ENCODE measurements at places on chromosomes 6 and 20.

DNA sequence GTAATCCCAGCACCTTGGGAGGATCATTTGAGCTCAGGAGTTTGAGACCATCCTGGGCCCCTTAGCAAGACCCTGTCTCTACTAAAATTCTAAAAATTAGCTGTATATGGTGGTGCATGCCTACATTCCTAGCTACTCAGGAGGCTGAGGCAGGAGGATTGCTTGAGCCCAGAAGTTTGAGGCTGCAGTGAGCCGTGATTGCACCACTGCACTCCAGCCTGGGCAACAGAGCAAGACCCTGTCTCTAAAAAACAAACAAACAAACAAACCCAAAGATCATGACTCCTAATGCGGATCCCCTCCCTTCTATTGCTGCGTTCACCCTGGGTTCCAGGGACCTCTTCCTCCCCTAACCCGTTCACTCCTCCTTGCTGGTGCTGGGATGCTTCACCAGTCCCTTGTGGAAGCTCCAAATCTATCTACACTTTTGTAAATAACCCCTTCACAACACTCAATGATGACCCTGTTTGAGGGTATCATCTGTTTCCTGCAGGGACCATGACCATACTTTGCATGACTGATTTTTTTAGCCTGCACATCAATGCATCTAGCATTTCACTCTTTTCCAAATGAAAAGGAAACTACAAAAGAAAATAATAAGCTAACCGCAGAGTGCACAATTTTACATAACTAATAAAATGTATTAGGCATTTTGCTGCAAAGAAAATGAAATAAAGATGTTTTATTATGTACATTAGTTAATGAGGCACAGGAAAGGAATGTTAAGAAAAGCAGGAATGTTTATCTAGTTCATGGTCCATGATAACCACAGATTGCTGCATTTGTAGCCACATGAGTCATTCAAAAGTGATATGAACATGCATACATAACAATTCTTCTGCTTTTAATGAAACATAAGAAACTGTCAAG, 30.5 kb upstream of the IPCEF1 start:
- DNase-seq = peak; percentile 88

- peak; percentile 67 for DNase-seq
These were observed 12.4 kb upstream of the ZSCAN9 start for GRCh38 chr6:28212510-28213212.

GRCh38 chr6:313917-314316, 21.6 kb downstream of the DUSP22 start:
- no peak for DNase-seq

DNA sequence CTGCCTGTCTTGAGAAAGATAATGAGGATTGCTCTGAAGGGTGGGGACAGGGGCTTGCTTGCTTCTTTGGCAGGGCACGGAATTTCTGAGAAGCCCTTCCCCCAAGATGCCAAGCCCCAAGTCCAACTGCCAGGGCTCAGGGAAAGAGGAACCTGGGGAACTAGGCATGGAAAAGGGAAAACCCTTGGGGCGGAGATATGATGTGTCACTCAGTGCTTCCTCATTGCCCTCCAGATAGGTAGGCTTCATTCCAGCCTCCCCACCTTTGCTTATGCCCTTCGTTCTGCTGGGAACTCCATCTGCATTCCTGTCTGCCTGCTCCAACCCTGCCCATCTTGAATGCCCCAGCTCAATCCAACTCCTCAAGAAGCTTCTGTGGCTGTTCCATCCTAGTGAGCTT, 61.2 kb downstream of the VEGFA start:
- DNase-seq = no peak

DNA sequence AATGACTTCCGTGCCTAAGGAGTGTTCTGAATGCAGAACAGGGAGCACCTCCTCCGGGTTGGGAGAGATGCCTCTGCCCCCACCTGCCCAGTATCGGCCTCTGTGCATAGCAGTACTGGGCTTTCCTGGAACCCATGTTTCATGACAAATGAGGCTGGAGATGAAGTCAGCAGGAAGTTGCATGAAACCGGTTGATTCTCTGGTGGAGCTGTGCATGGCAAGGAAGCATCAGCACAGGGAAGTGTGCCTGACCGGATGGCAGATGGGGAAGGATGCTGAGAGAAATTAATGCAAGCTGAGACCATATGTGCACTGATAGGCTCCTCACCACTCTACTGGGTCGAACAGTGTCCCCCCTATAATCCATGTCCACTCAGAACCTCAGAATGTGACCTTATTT, 155.5 kb downstream of the CDH26 start:
- DNase-seq = no peak

DNA sequence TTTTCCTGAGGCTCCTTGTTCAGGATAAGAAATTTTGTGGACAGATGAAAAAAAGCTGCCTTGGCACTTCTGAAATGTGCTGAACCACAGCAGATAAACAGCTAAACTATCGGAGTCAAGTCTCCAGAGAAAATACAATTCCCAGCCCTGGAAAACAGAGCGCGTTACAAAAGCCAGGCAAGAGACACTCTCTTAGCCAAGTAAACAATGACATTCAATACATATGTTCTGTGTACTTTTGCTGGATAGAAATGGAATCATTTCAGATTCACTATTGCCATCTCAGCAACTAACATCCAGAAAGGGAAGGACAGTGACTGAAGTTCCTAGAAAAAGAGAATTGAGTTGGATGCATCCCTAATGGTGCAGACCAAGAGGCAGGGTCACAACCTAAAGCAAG, 196.8 kb upstream of the NRSN1 start:
- no peak for DNase-seq

DNA sequence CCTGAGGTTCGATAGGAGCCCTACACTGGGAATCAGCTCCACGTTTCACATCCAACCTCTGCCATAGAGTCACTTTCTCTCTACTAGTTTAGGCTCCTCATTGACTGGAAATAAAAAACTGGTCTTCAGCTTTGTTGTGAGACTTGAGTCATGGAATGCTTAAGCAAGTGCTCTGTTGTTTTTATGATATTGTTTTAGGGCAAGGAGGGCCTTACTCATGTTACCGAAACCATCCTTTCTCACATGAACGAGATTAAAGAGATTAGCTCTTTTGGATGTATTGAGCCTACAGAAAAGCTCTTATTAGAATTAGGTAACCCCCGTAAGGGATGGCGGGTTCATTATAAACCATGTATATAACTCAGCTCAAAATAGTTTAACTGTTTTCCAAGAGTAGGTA, 6.9 kb upstream of the MOCS1 start:
- DNase-seq = no peak

DNA sequence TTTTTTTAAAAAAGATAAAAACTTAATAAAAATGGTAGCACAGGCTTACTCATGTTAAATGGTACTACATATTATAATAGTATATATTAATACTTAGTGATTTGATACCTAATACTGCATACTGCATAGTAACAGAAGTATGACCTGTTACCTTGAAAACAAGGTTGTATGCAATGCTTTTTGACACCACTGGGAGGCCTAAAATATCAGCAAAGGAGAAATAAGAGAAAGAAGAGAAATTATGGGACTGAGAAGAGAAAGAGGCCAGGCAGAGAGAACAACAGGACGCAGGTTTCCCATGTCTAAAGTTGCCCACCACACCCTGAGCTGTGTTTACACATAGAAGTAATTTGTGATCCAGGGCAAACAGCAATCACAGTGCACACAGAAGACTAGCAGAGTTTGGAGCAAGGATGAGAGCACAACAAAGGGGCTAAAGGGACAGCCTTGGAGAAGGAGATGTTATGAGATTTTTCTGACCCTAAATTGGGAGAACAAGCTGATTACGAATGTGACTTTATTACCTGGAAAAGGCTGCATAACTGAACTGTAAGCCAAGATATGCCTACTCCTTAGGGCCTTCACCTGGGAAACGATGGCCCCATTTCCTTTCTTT, 73.2 kb downstream of the ROS1 start:
- DNase-seq = no peak

DNA sequence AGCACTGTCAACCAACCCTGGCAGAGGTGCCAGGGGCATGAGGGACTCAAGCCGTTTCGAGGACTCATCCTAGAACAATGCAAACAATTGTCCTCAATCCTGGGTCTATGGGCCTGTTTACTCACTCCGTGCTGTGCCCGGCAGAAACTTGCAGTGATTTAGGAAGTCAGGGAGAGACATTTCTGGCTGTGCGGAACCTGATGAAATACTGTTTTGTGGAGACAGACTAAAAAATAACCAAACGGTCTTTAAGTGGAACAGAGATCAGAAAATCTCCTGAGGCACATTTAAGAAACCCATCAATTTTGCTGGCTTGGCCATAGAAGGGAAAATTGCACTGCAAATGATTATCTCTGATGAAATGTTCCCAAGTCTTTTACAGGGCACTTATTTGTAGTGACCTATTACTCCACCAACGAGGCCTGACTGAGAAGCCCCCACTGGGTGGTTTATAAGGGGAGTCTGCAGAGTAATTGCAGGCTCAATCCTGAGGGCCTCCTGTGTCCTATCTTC, 79.8 kb upstream of the KCNK16 start:
- no peak for DNase-seq

- DNase-seq = no peak
These were observed 42.9 kb downstream of the TXLNB start for GRCh38 chr6:139248911-139249310.

- no peak for DNase-seq
These were observed 4.4 kb upstream of the RBM24 start for GRCh38 chr6:17276766-17277165.

DNA sequence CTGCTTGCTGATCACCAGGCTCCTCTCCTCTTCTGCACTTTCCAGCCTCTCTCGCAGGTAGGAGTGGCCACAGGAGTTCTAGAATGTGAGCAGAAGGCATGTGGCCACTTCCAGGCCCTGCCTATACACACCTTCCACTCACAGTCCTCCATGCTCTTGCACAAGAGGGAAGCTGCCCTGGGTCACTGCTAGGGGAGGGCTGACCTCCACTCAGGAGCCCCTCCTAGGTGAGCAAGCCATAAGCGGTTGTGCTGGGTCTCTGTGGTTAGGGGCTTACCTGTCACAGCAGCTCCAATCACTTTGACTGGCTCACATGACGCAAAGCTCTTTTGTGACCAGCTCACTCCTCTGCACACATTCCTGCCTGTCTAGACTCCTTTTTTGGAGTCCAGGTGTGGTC, 68.2 kb downstream of the TMEM242 start:
- no peak for DNase-seq

DNA sequence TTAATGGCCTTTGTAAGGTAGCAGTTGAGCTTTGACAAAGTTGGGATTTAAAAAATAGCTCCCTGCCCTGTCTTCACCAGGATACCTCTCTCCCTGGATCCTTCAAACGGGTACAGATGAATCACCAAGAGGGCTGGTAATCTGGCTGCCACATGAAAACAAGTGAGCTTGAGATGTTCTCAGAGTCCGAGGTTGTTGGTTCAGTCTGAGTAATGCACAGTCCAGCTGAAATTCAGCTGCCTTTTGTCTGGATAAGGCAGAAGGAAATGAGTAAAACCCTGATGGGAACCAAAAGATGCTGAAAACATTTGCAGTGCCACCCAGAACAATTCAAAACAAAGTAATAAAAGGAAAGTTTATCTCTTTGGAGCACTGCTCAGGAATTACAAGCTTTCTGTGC, 86.8 kb downstream of the GJA1 start:
- peak; percentile 92 for DNase-seq

DNA sequence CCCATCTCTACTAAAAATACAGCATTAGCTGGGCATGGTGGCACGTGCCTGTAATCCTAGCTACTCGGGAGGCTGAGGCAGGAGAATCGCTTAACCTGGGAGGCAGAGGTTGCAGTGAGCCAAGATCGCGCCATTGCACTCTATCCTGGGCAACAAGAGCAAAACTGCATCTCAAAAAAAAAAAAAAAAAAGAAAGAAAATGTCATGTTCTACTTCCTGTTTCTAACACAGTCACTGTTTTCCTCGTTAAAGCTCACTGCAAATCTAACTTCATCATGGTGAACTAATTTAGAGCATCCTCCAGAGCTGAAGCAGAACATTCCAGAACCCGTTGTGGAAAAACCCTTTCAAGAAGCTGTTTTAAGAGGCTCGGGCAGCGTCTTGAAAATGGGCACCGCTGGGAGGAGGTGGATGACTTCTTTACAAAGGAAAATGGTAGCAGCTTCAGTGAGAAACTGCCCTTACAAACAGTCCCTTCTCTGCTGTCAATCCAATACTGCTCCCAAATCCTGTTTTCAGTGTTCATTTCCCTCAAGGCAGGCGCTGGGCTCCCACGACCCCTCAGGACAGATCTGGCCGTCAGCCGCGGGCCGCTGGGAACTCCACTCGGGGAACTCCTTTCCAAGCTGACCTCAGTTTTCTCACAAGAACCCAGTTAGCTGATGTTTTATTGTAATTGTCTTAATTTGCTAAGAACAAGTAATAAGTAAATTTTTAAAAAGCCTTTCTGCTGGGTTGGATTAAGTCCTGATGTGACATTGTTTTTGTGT, 12.5 kb downstream of the CTSZ start:
- no peak for DNase-seq

- no peak for DNase-seq
These were observed 5.2 kb downstream of the TXNDC5 start for GRCh38 chr6:7905416-7905815.

DNA sequence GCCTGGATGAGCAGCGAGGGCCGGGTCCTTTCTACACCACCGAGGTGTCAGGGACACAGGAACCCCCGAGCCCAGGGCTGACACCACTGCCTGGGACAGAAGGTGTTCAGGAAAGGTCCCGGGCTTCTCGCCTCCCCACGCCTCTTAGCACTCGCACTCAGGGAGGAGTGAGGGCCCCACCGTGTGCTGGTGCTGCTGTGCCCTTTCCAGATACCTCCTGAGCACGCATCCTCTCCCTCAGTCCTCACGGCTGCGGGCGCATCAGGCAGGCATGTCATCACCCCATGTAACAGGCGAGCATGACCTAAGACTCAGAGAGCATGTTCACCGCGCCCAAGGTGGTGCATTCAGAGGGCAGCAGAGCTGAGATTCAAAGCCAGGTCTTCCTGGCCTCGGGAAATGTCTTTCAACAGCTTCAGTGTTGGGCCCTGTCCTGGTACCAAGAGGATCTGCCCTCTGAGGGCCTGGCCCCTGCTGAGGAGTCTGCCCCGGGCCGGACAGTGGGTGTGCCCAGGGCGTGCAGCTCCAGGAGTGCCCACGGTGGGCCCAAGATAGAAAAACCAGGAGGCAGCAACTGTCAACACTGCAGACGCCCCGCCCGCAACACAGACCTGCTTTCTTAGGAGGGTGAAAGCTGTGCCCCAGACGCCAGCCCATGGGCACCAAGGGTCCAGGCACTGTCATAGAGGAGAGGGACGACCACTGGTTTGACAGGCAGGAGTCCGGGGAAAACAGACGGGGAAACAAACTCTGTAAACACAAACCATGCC, 29.2 kb downstream of the TGM2 start:
- DNase-seq = no peak

DNA sequence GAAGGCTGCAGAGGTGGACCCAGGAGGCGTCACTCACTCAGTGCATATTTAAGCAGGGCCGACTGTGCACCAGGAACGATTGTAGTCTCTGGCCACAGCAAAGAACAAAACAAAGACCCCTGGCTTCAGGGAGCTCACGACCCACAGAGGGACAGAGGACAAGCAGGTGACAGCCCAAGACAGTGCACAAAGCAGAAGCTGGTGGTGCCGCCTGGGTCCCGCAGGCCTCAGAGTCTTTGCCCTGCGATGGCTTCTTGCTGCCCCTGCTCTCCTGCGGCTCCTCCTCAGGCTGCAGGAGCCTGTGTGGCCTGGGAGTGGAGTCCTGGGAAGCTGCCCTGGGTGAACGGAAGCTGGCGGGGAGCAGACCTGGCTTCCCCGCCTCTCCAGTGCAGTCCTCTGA, 300.0 kb downstream of the PREX1 start:
- DNase-seq = no peak
